Activated T-helper 1 cell treated with anti-CD3 and anti-CD28 coated beads, Interleukin-12 subunit alpha, Interleukin-12 subunit beta, Interleukin-2, Interleukin-4 antibody, amounts not matched to agents 30 ng/mL and 10 ng/mL and 1 ng/mL, durations not matched to agents 14 hours and 24 hours and 36 hours (primary cell): ENCODE measurements at places on chromosomes 6 and 20. TPM values are rescaled to one million over a fixed set of nuclear protein-coding genes. Genes with fewer than 3 reads are reported as not detected.

DNA sequence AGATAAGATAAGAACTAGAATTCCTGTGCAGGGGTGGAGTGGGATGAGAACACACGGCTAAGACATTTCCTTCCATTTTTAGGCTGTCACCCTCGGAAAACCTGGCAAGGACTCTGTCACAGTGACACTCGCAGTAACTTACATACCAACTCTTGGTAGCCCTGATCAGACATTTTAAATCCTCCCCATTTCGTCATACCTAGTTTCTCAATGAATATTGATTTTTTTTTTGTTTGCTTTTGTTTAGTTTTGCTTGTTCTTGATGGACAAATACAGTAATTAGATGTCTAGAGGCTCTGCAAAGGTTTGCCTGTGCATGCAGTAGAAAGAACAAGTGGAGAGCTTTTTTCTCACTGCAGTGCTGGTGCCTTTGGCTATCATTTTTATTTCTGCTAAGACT, 213.0 kb upstream of the FAM83B start:
- no peak for DNase-seq
- no peaks in the 10 kb centered on the region for H3K36me3 ChIP-seq
- no peak overlapping the region for H3K4me3 ChIP-seq

DNA sequence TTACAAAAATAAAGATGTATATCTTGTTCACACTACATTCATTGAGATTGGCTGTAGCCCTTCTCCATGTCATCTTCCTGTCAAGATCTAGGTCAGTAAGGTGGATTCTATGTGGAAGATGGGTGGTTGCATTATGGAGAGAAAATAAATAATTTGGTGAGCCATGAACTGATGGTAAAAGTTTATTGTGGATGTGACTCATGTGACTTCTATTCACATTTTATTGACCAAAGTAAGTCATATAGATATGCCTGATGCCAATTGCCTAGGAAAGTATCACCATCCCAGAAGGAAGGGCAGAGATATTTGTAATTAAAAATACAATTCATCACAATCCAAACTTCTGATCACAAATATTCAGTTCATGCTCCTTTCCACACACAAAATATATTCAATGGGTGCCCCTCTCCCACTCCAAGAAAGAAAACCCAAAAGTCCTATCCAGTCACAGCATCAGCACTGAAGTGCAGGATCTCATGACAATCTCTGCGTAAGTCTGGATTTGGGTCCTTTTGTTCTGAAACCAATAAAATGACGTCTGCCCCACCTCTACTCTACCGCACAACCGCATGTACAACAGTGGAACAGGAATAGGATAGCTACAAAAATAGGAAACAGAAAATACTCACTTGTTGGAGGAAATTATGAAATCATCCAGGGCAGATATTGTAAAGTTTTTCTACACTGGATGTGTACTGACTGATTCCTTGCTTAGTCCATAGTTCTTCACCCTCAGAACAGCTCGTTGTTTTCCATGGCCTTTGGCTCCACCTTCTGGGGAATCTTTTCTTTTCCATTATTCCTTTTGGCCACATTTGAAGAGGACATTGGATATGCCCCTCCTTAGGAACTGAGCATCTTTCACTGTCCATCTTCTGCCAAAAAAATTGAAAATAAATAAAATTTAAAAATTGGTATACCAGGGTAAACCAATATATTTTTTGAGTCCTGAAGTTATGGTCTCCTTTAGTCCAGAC, 16.1 kb upstream of the SLC17A3 start:
- no peak for DNase-seq
- H3K27ac ChIP-seq, result no peak overlapping the region
- peaks cover 7% of the 10 kb centered on the region for H3K27me3 ChIP-seq
- H3K36me3 ChIP-seq, result no peaks in the 10 kb centered on the region

DNA sequence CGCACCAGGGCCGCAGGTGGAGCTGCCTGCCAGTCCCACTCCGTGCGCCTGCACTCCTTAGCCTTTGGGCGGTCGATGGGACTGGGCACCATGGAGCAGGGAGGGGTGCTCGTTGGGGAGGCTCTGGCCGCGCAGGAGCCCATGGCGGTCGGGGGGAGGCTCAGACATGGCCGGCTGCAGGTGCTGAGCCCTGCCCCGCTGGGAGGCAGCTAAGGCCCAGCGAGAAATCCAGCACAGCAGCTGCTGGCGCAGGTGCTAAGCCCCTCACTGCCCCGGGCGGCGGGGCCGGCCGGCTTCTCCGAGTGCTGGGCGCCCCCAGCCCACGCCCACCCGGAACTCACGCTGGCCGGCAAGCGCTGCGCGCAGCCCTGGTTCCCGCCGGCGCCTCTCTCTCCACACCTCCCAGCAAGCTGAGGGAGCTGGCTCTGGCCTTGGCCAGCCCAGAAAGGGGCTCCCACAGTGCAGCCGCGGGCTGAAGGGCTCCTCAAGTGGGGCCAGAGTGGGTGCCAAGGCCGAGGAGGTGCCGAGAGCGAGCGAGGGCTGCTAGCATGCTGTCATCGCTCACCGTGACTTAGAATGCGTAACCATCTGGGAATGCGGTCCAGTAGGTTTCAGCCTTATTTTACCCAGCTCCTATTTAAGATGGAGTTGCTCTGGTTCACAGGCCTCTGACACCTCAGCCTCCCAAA, 77.3 kb downstream of the C6orf52 start:
- no peak overlapping the region for H3K27ac ChIP-seq
- H3K4me1 ChIP-seq, result no peaks in the 10 kb centered on the region
- DNase-seq, result no peak
- peaks cover 9% of the 10 kb centered on the region for H3K36me3 ChIP-seq
- peaks cover 3% of the 10 kb centered on the region for H3K27me3 ChIP-seq

Gene MACROD2
- total RNA-seq, result not detected in 2 replicates

DNA sequence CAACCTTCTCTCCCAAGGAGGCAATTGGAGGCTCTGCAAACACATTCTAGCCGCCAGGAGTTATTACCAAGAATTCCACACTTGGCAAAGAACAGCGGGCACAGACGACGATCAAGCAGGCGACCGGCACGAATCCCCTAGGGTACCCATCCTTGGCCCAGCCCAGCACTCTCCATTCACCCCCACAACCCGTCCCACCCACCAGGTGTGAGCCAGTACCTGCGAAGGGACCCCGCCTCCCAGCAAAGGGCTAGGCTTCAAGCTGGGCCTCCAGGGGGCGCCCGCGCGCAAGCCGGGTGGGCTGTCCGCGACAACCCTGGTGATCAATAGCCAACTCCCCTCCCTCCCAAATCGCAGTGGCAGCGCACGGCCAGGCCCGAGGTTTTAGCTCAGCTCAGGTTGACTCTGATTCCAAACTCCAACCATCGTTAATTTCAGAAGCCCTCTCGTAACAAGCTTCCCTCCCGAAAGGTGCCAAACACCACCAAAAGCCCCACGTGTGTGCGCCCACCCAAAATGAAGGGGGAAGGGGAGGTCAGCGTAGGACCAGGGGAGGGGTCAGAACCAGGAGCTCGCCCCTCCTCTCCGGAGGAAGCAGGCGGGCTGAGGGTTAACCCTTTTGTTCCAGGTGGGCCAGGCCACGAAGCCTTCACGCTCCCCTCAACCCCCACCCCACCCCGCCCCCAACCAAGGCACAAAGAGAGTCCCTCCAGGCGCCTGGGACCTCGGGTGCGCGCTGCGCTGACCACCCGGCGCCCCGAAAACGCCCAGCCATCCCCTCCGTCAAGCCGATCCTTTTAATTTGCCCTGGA, 2.1 kb downstream of the SALL4 start:
- peaks cover 3% of the 10 kb centered on the region for H3K4me1 ChIP-seq
- peak overlapping the region; percentile 44 for H3K27ac ChIP-seq
- H3K4me3 ChIP-seq, result peak overlapping the region; percentile 74
- peaks cover 2% of the 10 kb centered on the region for H3K36me3 ChIP-seq
- peaks cover 73% of the 10 kb centered on the region for H3K27me3 ChIP-seq

GRCh38 chr20:63122626-63123025, 93.3 kb downstream of the YTHDF1 start:
- H3K4me1 ChIP-seq, result no peaks in the 10 kb centered on the region
- no peak overlapping the region for H3K27ac ChIP-seq
- no peaks in the 10 kb centered on the region for H3K27me3 ChIP-seq

Gene SLC26A8
- not detected in 2 replicates for total RNA-seq

DNA sequence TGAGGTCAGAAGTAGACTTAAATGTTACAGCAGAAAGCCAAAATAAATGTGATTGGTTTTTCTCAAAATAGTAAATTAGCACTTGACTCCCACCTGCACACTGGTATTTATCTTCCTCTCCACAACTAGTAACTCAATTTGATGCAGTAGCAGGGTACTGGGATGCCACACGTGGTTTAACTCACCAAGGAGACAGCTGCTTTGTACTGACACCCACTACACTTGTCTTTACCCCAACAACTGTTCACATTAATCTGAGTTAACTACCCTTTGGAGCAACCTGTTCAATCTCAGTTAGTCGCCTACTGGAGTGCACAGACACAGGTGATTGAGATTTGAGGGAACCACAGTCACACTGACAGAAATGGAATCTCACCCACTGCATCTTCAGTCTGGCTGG, 242.1 kb downstream of the PRKN start:
- no peak for DNase-seq
- no peak overlapping the region for H3K4me3 ChIP-seq
- H3K4me1 ChIP-seq, result no peaks in the 10 kb centered on the region
- H3K27ac ChIP-seq, result no peak overlapping the region
- H3K27me3 ChIP-seq, result no peaks in the 10 kb centered on the region

Gene TNF
- 427 and 430 TPM in 2 replicates for total RNA-seq

- no peak for DNase-seq
- no peaks in the 10 kb centered on the region for H3K27me3 ChIP-seq
- peak overlapping the region; percentile 19 for H3K27ac ChIP-seq
Observed at GRCh38 chr6:44111434-44112417, 15.5 kb downstream of the MRPL14 start.

DNA sequence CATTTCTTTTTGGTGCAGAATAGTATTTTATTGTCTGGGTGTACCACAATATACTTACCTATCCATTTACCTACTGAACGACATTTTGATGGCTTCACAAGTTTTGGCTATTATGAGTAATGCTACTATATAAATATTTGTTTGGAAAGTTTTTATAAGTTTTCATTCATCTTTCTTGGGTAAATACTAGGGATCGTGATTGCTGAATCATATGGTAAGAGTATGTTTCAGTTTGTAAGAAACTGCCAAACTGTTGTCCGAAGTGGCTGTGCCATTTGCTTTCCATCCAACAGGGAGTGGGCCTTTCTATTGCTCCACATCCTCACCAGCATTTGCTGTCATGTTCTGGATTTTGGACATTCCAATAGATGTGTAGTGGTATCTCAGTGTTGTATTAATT, 104.2 kb downstream of the CDYL start:
- no peaks in the 10 kb centered on the region for H3K4me1 ChIP-seq
- no peak overlapping the region for H3K27ac ChIP-seq
- no peaks in the 10 kb centered on the region for H3K27me3 ChIP-seq
- no peak for DNase-seq
- H3K36me3 ChIP-seq, result no peaks in the 10 kb centered on the region

- peaks cover 5% of the 10 kb centered on the region for H3K4me1 ChIP-seq
- no peak overlapping the region for H3K27ac ChIP-seq
- no peaks in the 10 kb centered on the region for H3K27me3 ChIP-seq
- DNase-seq, result no peak
- peaks cover 16% of the 10 kb centered on the region for H3K36me3 ChIP-seq
- no peak overlapping the region for H3K4me3 ChIP-seq
Observed at GRCh38 chr6:106620931-106621672, 8.2 kb downstream of the RTN4IP1 start.
